ENCODE measurements at places on chromosomes 1 and 21.
A peak's percentile ranks its signal among the peaks of the same experiment; 100 is the strongest.

- H3K36me3 ChIP-seq = no peaks in the 10 kb centered on the region
- H3K4me1 ChIP-seq = no peaks in the 10 kb centered on the region
- ATAC-seq = no peak
- peaks cover 45% of the 10 kb centered on the region for H3K27me3 ChIP-seq
Measured at GRCh38 chr1:67556297-67556900, 126.2 kb upstream of the SERBP1 start.

DNA sequence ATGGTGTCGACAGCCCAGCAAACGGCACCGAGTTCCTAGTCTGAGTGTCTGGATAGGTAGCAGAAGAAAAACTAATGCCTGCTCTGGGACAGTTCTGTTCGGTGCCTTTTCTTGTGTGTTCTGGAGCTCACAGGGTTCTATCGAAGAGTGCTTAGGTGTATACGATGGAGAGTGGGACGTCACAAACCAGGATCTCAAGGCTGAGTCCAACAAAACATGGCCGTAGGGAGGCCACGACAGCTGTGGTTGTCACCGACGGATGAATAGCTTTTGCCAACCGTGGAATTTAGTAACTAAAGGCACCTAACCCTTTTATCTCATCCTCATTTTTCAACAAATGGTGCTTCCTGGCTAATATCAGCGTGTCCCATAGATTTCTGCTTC lies 635 bp upstream of the SYNJ1 start:
- H3K4me3 ChIP-seq = peak overlapping the region; percentile 99
- ATAC-seq = no peak
- H3K27me3 ChIP-seq = no peaks in the 10 kb centered on the region
- peaks cover 12% of the 10 kb centered on the region for H3K4me1 ChIP-seq

- no peak overlapping the region for H3K27ac ChIP-seq
- H3K4me1 ChIP-seq = peaks cover 5% of the 10 kb centered on the region
- H3K4me3 ChIP-seq = no peak overlapping the region
- peaks cover 2% of the 10 kb centered on the region for H3K36me3 ChIP-seq
- H3K27me3 ChIP-seq = no peaks in the 10 kb centered on the region
Measured at GRCh38 chr1:47295579-47295978, 18.4 kb downstream of the STIL start.

- peaks cover 12% of the 10 kb centered on the region for H3K27me3 ChIP-seq
Measured at GRCh38 chr1:36479505-36480051, 3.1 kb downstream of the CSF3R start.

GRCh38 chr1:241551759-241552638 lies 19.8 kb downstream of the KMO start:
- peak; percentile 94 for ATAC-seq
- peaks cover 50% of the 10 kb centered on the region for H3K4me1 ChIP-seq
- H3K36me3 ChIP-seq = peaks cover 72% of the 10 kb centered on the region
- H3K4me3 ChIP-seq = peak overlapping the region; percentile 79
- H3K27me3 ChIP-seq = no peaks in the 10 kb centered on the region
- peak overlapping the region; percentile 92 for H3K27ac ChIP-seq

DNA sequence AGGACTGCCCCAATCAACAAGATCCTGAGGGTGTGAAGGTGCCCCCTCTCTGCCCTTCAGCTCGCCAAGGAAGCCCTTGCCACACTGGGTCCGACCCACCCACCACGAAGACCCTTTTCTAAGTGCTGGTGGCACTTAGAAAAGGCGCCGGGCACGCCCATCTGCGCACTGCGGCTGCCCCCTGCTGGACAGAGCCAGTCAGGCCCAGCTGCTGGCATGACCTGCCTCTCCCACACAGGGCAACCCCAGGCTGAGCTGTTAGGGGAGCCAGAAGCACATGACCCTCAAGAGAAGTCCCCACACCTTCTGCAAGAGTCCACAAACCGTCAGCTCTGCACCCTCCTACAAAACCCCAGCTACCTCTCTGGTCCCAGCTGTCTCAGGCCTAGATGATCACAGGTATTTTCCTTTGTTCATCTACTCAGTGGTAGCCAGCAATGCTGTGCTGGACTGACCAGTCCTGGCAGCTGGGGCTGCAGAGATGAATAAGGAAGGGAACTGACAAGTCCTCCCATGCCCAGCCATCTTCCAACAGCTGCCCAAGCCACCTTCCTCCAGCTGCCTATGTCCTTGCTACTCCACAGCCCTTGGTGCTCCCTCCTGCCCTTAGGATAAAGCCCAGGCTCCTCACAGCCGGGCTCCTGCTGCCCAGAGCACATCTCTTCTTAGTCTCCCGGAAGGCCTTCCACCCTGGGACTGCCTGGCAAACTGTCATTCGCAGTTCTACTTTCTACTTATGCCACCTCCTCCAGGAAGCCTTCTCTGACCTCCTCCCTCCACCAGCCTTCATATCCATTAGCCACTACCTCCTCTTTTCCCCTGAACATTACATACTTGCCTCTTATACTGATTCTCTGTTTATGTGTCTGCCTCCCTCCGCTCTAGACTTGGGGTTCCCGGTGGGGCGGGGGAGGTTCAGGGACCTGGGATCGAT lies 39.8 kb upstream of the ZC3H12A start:
- no peaks in the 10 kb centered on the region for H3K4me1 ChIP-seq
- ATAC-seq = peak; percentile 81
- no peak overlapping the region for H3K4me3 ChIP-seq
- peaks cover 48% of the 10 kb centered on the region for H3K27me3 ChIP-seq
- H3K27ac ChIP-seq = no peak overlapping the region

Data from stimulated activated memory B cell treated with anti-CD40 and anti-IgM and Interleukin-4, amounts not matched to agents 10 μg/mL and 1 μg/mL and 100 μg/mL, for 72 hours (primary cell).